ENCODE measurements at places on chromosomes 3 and 15. TPM values are rescaled to one million over a fixed set of nuclear protein-coding genes. Genes with fewer than 3 reads are reported as not detected.

DNA sequence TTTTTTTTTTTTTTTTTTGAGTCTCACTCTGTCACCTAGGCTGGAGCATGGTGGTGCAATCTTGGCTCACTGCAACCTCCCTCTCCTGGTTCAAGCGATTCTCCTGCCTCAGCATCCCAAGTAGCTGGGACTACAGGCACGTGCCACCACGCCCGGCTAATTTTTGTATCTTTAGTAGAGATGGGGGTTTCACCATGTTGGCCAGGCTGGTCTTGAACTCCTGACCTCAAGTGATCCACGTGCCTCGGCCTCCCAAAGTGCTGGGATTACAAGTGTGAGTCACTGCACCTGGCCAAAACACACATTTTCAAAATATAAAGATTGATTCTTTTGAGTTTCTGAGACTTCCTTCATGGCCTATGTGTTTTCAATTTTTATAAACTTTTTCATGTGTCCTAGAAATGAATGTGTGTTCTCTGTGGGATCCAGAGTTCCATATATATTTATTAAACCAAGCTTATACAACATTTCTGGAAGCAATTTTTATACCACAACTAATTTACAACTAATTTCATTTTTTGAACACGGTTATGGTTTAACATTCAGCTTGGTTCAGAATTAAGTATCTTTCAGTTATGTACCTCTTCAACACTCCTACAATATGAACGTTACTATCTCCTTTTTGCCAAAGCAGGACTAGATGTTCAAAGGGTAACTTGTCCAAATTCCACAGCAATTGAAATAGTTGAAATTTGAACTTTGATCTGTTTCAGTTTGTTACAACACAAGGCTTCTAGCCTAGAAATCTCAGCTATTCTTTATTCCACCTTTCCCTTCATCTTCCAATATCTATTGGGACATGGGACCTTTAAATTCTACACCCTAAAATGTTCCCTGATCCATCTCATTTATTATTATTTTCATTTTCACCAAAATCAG lies 1.5 kb downstream of the ACAD11 start:
- DNase-seq, result no peak
- H3K4me3 ChIP-seq, result peak overlapping the region; percentile 82
- H3K27ac ChIP-seq, result no peak overlapping the region
- H3K36me3 ChIP-seq, result no peaks in the 10 kb centered on the region
- H3K27me3 ChIP-seq, result no peaks in the 10 kb centered on the region

DNA sequence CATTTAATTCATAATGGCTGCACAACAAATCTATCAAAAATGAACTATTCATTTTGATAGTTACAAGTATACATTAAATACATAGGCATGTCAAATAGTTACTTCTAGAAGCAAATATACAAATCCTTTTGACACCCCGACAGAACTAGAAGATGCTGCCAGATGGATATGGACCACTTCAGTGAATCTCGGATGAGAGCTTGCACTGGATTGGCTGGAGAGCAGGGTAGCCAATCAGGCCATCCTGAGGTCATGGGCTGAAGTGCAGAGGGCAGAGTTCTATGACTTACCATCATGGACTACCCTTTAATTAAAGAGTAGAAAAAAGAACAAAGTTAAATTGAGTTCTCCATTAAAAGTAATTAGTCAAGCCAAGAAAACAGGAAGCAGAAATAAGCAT lies 8.3 kb downstream of the CCNL1 start:
- H3K36me3 ChIP-seq, result peaks cover 97% of the 10 kb centered on the region
- peaks cover 26% of the 10 kb centered on the region for H3K4me1 ChIP-seq
- no peaks in the 10 kb centered on the region for H3K27me3 ChIP-seq

GRCh38 chr3:118244761-118245160 lies 789.9 kb downstream of the IGSF11 start:
- H3K27ac ChIP-seq, result no peak overlapping the region
- H3K27me3 ChIP-seq, result no peaks in the 10 kb centered on the region
- no peaks in the 10 kb centered on the region for H3K4me1 ChIP-seq

GRCh38 chr3:134754768-134755559 lies 40.1 kb upstream of the EPHB1 start:
- no peak overlapping the region for H3K4me3 ChIP-seq
- H3K36me3 ChIP-seq, result no peaks in the 10 kb centered on the region
- no peaks in the 10 kb centered on the region for H3K4me1 ChIP-seq
- no peak for DNase-seq

GRCh38 chr3:45715945-45716344 lies 26.7 kb downstream of the SACM1L start:
- H3K27ac ChIP-seq, result no peak overlapping the region
- DNase-seq, result no peak
- no peaks in the 10 kb centered on the region for H3K27me3 ChIP-seq
- H3K4me3 ChIP-seq, result no peak overlapping the region
- H3K36me3 ChIP-seq, result no peaks in the 10 kb centered on the region

DNA sequence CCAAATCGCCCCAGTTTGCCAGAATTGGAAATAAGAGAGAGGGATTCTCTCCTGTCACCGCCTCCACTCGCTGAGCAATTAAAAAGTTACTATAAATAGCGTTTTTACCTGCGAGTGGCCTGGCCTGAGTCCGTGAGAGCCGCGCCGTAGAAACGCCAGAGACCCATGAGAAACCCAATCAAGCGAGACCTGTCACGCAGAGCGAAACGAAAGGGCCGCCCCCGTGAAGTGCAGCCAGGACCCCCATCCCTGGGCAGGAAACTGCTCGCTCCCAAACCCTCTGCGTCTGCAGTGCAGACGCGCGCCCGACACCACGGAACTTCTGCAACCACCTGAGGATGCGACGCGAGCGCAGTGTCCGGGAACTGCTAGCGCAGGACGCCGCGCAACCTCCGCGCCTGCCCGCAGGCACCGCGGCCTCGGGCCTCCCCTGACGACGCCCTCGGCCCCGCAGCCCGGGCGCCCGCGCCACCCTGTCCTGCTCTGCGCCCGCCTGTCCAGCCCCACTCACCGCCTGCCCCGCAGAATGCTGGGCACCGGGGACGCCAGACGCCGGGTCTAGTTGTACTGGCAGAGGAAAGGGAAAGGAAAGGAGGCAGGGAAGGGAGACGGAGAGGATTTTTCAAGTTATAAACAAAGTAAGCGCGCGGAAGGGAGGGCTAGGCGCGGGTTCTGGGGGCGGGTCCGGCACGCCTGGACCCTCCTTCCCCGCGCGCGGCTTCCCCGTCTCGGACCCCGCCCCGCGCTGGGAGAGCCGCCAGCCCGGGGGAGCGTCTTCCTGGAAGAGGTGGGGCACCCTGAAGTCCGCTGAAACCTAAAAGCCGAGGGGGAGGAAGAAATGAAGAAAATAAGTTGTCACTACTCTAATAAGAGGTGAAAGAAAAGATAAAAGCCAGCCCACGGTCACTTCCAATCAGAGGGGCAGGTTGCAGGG lies at the start of gene PLSCR4:
TSS of gene PLSCR4 (minus strand) at position 657 of the 934 bp plus-strand sequence. CDS start 29,034 bp downstream, outside the sequence.
- peaks cover 7% of the 10 kb centered on the region for H3K4me1 ChIP-seq
- H3K27me3 ChIP-seq, result no peaks in the 10 kb centered on the region
- DNase-seq, result peak; percentile 75
- peak within 1 kb of the TSS; percentile 90 for H3K4me3 ChIP-seq

- H3K4me3 ChIP-seq, result no peak overlapping the region
- H3K27me3 ChIP-seq, result no peaks in the 10 kb centered on the region
- H3K4me1 ChIP-seq, result no peaks in the 10 kb centered on the region
- DNase-seq, result peak; percentile 58
- H3K27ac ChIP-seq, result no peak overlapping the region
Observed at GRCh38 chr3:176872771-176873209, 324.5 kb downstream of the TBL1XR1 start.

DNA sequence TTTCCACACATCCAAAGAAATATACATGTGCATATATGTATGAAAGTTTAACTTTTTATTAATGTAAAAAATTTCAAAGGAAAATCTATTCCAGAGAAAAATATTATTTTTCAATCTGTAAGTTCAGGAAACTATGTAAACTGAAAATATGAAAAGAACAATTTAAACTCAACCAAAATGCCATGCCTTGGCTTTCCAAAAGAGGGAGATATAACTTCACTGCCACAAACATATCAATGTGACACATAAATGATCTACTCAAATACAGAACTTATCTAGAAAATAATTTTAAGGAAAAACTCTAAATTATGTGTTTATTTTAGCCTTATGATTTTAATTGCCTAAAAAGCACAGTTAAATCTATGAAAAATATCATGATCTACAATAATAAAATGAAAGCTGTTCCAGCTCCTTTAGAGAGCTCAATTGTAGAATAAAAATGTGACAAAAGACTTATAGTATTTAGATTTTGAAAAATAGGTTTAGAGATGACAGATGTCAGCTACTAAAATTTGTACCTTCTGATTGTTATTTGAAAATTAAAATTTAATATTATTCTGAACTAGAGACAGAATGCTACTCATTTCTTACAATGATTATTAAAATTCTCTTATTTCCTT lies 94.8 kb downstream of the GBE1 start:
- DNase-seq, result no peak
- H3K4me3 ChIP-seq, result no peak overlapping the region
- H3K27ac ChIP-seq, result no peak overlapping the region
- no peaks in the 10 kb centered on the region for H3K27me3 ChIP-seq

DNA sequence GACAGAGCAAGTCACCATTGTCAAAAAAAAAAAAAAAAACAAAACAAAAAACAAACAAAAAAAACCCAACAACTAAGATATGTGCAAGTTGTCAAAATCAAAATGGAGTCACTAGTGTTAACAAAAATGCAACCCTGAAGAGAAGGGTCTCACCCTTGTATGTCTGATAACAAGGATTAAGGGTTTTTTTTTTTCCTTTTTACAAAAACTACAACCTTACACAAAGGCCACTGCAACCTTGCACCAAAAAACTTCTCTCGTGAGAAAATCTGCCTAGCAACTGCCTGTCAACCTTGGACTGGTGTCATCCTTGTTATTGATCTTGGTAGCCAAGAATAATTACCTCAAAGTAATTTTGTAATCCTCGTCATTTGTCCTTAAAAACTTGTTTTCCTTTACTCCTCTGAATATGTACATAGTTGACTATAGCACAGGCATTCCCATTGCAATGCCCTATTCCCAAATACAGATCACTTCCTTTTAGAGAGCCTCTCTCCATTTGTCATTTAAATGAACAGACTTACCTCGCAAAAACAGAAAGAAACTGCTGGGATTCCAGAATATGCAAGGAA lies 24.0 kb downstream of the TFRC start:
- no peaks in the 10 kb centered on the region for H3K4me1 ChIP-seq
- peaks cover 85% of the 10 kb centered on the region for H3K36me3 ChIP-seq
- H3K27me3 ChIP-seq, result no peaks in the 10 kb centered on the region
- H3K27ac ChIP-seq, result no peak overlapping the region
- H3K4me3 ChIP-seq, result no peak overlapping the region

DNA sequence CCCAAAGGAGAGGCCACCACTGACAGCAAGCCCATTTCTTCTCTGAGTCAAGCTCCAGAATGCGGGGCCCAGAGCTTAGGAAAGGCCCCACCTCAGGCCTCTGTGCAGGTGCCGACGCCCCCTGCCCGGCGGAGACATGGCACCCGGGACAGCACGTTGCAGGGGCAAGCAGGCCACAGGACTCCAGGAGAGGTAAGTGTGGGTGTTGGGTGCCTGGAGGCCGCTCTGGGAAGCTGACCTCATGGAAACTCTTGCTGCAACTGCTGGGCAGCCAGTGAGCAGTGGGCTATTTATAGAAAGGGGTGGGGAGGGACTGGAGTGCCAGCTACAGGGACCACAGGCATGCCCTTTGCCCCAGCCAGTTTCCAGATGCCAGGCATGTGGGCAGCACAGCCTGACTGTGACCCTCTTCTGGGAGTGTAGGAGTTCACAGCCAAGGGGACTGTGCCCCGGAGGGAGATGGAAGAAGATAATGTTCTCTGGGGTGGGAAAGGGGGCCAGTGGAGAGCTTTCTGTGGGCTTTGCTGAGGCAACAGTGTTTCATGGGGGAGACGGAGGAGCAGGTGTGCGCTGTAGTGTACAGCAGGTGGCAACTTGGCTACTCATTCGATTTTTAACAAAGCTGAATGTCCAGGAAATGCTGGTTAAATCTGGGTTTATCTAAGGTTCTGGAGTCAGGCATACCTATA lies 23.7 kb downstream of the ALPK3 start:
- H3K4me3 ChIP-seq, result no peak overlapping the region
- no peaks in the 10 kb centered on the region for H3K36me3 ChIP-seq
- peak; percentile 86 for DNase-seq
- H3K27me3 ChIP-seq, result no peaks in the 10 kb centered on the region
- peak overlapping the region; percentile 65 for H3K27ac ChIP-seq

DNA sequence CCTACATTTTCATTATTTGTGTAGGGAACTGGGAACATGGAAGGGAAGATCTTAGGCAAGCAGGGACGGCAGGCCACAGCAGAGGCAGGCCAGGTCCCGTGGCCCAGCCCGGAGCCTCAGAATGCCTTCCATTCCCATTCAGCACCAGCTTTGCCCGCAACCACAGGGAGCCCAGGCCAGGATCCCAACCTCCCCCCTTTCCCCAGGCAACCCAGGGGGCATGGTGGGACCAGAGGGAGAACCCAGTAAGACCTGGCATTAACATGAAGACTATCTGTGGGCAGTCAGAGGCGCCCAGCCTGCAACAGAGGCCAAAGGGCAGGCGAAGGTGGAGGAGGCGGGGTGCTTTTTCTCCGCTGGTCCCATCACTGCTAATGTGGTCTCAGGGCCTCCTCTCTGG lies 135.6 kb downstream of the TPRA1 start:
- peaks cover 60% of the 10 kb centered on the region for H3K27me3 ChIP-seq
- DNase-seq, result no peak

GRCh38 chr3:158845765-158846350 lies 44.0 kb downstream of the MFSD1 start:
- peak; percentile 49 for DNase-seq
- H3K36me3 ChIP-seq, result no peaks in the 10 kb centered on the region
- no peaks in the 10 kb centered on the region for H3K27me3 ChIP-seq

DNA sequence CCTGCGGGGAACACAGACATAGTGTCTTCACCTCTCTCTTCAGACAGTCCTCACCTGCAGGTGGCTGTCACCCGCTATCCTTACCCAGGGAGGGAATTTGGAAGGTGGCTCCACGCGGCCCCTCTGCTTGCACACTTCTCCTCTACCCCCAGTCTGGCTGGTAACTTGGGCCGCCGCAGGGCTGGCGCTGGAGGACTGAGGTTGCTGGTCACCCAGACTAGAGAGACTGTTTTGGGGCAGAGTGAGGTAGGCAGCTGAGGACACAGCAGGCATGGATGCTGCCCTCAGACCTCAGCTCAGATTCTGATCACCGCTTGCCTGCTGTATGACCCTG lies 12.6 kb upstream of the IQSEC1 start:
- no peak overlapping the region for H3K27ac ChIP-seq
- DNase-seq, result no peak
- H3K27me3 ChIP-seq, result no peaks in the 10 kb centered on the region

- no peak for DNase-seq
- no peak overlapping the region for H3K27ac ChIP-seq
- H3K27me3 ChIP-seq, result peaks cover 4% of the 10 kb centered on the region
- H3K4me3 ChIP-seq, result no peak overlapping the region
- H3K36me3 ChIP-seq, result no peaks in the 10 kb centered on the region
Observed at GRCh38 chr3:133992381-133992780, 37.3 kb downstream of the SLCO2A1 start.

The TJP1 gene
- total RNA-seq, result 159 TPM

The BCL6 gene
- 37.1 TPM for total RNA-seq

The CD86 gene
- total RNA-seq, result not detected

The IGSF11 gene
- total RNA-seq, result not detected

Measured in PC-9 (cell line).